Dermis blood vessel endothelial cell (primary cell): ENCODE measurements at places on chromosomes 1 and 21.

GRCh38 chr1:10802944-10803715 is 6.7 kb upstream of the CASZ1 start:
- peak; percentile 10 for DNase-seq

DNA sequence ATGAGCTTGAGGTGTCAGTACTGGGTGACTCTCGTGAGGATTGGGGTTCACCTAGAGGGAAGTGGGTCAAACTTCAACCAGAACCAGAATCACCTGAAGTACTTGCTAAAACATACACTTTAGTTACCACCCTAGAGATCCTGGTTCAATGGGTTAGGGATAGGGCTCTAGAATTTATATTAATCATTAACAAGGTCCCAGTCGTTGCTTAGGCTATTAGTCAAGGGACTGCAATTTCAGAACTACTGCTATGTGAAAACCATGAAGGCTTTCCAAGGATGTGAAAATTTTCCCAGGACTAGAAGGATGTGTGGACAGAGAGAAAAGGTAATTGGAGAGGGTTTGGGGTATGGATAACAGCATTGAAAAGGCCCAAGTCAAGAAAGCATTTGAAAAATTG is 162.6 kb downstream of the GRIK1 start:
- no peak for DNase-seq

GRCh38 chr1:63813829-63814277 is 40.0 kb downstream of the ROR1 start:
- DNase-seq: peak; percentile 57

DNA sequence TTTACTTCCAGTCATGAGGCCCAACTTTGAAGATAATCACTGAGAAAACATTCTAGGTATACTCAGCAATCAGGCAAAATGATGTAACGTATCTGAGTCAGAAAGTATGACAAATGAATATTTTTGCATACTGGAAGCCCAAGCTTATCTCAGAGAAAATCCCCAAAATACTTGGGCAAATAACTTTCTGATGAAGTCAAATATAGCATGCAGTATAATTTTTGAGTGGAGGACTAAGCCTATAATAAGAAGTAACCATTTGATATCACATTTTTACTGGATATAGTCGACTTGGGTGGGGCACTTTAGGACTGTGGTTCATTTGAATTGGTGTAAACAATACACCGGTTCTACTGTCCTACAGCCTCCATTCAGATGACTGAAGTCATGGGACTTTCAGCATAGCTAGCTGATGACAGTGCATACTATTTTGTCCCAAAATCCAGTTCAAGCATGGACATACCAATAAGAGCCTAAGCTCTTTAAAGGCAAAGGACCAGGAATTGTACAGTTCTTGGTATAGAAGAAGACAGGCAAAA is 2.3 kb upstream of the GADD45A start:
- DNase-seq: peak; percentile 60

DNA sequence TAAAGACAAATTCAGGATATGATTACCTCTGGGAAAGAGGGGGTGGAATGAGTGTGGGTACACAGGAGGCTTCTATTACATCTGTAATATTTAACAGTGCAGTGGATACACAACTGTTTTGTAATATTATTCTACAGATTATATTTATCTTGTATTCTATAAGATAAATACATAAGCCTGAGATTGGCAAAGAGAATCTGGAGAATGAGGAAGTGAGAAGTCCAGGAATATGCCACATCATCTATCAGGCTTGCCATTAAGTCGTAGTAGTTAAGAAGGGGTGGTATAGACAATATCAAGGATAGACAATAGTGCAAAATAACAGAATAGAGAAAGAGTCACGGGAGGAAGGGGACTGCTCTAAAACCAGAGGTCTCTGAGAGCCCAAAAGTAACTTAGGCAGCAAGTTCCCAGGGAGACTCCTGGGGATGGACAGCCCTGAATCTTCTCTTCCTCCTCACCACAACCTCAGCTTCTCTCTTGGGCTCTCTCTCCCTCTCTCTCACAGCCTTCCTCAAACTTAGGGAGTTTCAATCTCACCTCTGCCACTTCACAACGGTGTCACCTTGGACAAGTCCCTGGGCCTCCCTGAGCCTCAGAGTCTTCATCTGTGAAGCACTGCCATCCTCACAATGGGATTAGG is 14.0 kb upstream of the PTAFR start:
- DNase-seq: no peak
